ENCODE measurements at places on chromosomes 7 and 10. TPM values are rescaled to one million over a fixed set of nuclear protein-coding genes. Genes with fewer than 3 reads are reported as not detected.

DNA sequence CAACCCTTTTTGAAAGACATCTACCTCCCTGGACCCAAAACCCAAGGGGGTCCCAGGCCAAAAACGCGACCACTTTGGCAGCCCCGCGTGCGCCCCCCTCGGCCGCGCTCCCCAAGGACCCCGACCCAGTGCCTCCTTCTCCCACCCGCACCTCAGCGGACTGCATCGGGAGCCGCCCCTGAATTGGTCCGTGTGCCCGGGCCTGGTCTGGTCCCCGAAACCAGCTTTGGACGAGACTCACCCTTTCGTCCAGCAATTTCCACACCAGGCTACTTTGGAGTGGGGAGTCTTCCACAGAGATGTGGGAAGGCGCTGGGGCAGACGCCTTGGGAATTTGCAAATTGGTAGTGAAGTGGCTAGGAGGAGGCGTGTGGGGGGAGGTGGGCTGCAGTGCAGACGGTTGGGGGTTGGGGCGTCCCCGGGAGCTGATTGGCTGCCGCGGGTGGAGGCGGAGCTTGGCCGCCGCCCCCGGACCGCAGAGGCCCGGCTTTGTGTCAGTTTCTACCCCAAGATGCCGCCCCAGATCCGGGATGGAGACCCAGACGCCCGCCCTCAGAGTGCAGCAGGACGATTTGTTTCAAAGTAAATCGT lies 16.9 kb downstream of the TCAF1 start:
- H3K4me3 ChIP-seq = peak overlapping the region; percentile 24
- no peak overlapping the region for H3K27ac ChIP-seq
- peaks cover 16% of the 10 kb centered on the region for H3K4me1 ChIP-seq

DNA sequence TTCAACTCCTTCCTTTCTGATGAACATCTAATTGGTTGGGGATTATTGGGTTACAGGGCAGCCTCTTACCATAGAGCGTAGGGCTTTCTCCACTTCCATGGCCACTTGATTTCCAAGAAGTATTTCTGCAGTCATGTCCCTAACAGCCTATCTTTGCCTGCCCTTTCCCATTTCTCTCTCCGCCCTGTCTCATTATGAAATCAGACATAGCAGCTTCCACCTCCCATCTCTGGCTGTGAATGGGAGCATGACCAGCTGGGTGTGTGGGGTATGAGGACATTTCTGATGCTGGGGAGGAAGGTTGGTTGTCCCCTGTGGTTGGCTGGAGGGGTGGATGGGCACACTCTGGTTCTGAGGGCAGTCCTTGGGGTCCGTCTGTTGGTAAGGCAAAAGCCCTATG lies 41.2 kb downstream of the ADCYAP1R1 start:
- H3K36me3 ChIP-seq = no peaks in the 10 kb centered on the region
- no peak overlapping the region for H3K4me3 ChIP-seq
- no peak for DNase-seq
- H3K4me1 ChIP-seq = no peaks in the 10 kb centered on the region

DNA sequence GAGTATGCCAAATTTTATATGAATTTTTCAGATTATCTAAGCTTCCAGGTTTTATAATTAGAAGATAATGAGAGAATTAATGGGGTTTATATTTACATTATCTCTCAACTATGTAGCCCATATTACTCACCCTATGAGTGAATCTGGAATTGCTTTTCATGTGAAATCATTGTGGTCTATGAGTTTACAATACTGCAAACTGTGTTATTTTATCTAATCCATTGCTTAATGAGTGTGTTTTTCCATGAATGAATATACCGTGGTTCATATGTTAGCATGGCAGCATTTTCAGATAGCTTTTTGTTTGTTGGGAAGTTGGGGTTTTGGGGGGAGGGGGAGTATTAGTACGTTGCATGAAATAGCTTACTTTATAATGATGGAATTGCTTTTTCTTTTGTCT lies 44.5 kb downstream of the FGFBP3 start:
- no peaks in the 10 kb centered on the region for H3K4me1 ChIP-seq
- peaks cover 31% of the 10 kb centered on the region for H3K36me3 ChIP-seq
- DNase-seq = no peak
- H3K27me3 ChIP-seq = no peaks in the 10 kb centered on the region
- H3K4me3 ChIP-seq = no peak overlapping the region
- no peak overlapping the region for H3K27ac ChIP-seq

DNA sequence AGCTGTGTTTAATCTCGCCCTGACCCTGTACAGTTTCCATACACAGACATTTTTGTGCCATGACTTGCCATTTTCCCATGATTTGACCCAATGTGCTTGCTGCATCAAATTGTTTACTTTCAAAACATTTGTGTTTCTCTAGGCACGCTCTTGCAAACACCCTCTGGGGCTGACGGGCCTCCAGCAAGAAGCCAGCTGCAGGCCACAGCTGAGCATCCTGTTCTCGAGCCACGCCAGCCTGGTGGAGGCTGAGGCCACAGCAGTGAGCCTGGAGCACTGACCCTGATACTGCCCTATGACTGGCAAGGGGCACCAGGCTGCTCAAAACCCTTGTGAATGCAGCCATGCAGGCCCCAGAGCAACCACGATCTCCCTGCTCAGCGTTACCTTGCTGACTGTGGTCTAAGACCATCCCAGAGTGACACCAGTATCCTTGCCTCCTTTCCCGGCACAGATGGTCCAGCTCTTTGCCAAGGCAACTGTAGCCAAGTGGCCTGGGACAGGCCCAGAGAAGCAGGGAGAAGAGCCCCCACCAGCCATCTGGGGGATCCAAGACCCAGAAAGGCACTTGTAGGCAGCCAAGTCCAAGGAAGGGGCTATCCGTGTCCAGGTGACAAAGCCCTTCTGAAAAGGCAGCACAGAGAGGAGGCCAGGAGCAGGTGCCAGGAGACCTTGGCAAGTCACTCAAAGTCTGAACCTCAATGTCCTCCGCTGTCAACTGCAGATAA lies 78.5 kb downstream of the OAT start:
- no peaks in the 10 kb centered on the region for H3K27me3 ChIP-seq
- DNase-seq = peak; percentile 90
- H3K4me1 ChIP-seq = no peaks in the 10 kb centered on the region
- peak overlapping the region; percentile 42 for H3K27ac ChIP-seq

GRCh38 chr7:125654076-125654475 lies 724.5 kb upstream of the POT1 start:
- H3K27me3 ChIP-seq = no peaks in the 10 kb centered on the region
- H3K4me1 ChIP-seq = no peaks in the 10 kb centered on the region
- H3K4me3 ChIP-seq = no peak overlapping the region
- H3K36me3 ChIP-seq = no peaks in the 10 kb centered on the region
- no peak overlapping the region for H3K27ac ChIP-seq
- DNase-seq = no peak

DNA sequence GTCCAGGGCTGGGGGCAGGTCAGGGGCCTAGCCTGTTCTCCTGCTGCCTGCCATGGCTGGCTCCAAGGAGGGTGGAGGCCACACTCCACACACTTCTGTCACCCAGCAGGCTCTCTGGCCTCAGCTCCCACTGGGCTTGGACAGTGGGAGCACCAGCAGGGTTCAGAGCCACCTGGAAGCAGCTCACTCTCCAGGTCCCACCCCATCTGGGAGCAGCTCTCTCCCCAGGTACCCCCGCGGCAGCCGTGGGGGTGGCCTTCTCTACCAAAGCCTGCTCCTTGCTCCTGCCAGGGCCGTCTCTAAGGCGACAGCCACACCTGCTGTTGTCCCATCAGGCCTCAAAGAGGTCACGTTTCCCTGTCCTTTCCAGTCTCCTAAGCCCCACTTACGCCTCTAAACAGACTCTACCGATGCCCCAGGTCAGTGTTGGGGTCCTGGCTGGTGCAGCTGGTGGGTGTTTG lies 142.5 kb upstream of the RET start:
- peaks cover 12% of the 10 kb centered on the region for H3K4me1 ChIP-seq
- H3K4me3 ChIP-seq = no peak overlapping the region
- no peaks in the 10 kb centered on the region for H3K36me3 ChIP-seq
- peaks cover 4% of the 10 kb centered on the region for H3K27me3 ChIP-seq

DNA sequence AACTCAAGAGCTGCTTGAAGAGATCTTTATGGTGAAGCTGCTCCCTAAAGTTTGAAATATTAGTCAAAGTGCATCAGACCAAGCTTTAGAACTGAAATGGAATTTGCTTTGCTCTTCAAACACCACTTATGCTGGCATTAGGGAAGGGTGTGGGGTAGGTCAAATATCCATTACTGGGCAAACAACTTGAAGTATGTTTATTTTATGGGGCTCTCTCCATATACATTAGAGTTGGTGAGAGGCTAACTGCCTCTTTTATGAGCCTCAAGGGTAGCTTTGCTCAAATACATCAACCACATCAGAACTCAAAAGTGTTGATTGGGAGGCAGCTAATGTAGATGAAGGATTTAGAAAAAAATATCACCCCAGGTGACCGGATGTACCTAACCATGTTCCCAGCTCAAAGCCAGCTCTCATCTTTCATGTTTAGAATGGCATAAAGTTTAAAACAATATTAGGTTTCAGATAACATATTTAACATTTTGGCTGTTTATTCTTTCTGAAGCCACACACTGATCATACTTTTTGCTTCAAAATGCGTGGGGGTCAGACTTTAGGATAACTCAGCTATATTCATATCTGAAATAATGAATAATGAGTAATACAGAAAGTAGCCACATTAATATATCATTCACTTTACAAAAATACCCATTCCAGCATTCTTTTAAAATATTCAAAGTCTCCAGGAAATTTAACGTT lies 318.6 kb downstream of the PTEN start:
- peak; percentile 37 for DNase-seq
- H3K36me3 ChIP-seq = no peaks in the 10 kb centered on the region
- no peaks in the 10 kb centered on the region for H3K4me1 ChIP-seq

GRCh38 chr10:132538790-132539421 lies 1.3 kb downstream of the INPP5A start:
- H3K27me3 ChIP-seq = no peaks in the 10 kb centered on the region
- no peak for DNase-seq
- peak overlapping the region; percentile 61 for H3K4me3 ChIP-seq
- H3K27ac ChIP-seq = peak overlapping the region; percentile 82
- H3K4me1 ChIP-seq = peaks cover 35% of the 10 kb centered on the region
- no peaks in the 10 kb centered on the region for H3K36me3 ChIP-seq

- no peak overlapping the region for H3K4me3 ChIP-seq
- no peaks in the 10 kb centered on the region for H3K27me3 ChIP-seq
- peak; percentile 15 for DNase-seq
- H3K4me1 ChIP-seq = peaks cover 4% of the 10 kb centered on the region
- no peaks in the 10 kb centered on the region for H3K36me3 ChIP-seq
Observed at GRCh38 chr7:8035647-8036518, 67.3 kb downstream of the GLCCI1 start.

DNA sequence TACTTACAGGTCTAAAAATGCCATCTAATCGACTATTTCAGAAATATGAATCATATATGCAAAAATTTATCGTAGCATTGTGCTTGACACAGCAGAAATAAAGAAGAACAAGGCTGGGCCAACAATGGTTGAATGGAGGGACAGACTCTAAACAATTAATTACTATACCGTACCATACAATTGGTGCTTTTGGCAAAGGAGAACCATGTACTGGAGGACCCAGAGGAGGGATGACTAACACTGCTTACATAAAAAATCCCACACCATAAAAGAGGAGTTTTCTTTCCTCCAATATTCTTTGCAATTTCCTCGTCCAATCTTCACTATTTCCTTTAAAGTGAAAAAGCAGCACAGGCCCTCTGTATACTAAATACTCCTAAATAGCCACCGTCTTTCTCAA lies 94.1 kb downstream of the SGMS1 start:
- H3K36me3 ChIP-seq = no peaks in the 10 kb centered on the region
- no peaks in the 10 kb centered on the region for H3K27me3 ChIP-seq
- H3K4me1 ChIP-seq = peaks cover 3% of the 10 kb centered on the region

DNA sequence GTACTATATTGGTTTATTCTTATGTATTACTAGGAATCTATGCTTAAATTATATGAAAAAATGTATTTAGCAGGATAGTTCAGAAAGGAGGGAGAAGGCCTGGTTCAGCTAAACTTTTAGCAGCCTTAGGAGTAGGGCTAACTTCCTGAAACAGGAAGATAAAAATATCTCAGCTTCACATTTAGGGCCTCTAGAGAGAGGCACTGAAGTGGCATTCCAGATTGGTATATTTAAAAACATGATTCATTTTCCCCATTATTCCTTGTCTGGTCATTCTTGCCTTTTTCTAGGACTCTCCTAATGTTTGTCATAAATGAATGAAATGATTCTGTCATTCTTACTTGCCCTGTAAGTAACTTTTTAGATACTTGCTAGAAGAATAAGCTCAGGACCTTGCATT lies 63.0 kb upstream of the CYP26C1 start:
- DNase-seq = no peak
- peaks cover 2% of the 10 kb centered on the region for H3K27me3 ChIP-seq
- H3K4me3 ChIP-seq = no peak overlapping the region

DNA sequence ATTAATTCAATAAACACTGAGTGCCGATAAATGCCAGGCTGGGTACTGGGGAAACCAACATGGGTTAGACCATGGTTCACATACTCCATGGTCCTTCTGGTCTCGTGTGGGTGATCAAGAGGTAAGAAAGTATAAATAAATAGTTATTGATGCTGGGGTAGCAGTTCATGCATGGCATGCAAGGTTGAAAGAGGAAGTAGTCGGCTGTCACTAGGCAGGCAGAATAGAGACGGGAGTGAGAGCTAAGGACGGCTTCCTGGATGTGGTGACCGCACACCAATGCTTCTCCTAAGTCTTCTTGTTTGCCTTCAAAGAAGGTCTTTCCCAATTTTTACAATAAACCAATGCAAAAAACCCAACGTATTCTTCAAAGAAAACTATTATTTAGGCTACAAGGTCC lies 208.6 kb downstream of the ADAM12 start:
- H3K36me3 ChIP-seq = no peaks in the 10 kb centered on the region
- H3K27me3 ChIP-seq = no peaks in the 10 kb centered on the region
- H3K27ac ChIP-seq = no peak overlapping the region
- DNase-seq = no peak

GRCh38 chr7:104230606-104231005 lies 22.8 kb upstream of the ORC5 start:
- no peaks in the 10 kb centered on the region for H3K27me3 ChIP-seq
- H3K27ac ChIP-seq = no peak overlapping the region
- H3K36me3 ChIP-seq = no peaks in the 10 kb centered on the region
- H3K4me3 ChIP-seq = no peak overlapping the region

- no peak for DNase-seq
- no peaks in the 10 kb centered on the region for H3K27me3 ChIP-seq
- H3K36me3 ChIP-seq = no peaks in the 10 kb centered on the region
- no peaks in the 10 kb centered on the region for H3K4me1 ChIP-seq
- H3K27ac ChIP-seq = no peak overlapping the region
Observed at GRCh38 chr7:34567906-34568305, 90.1 kb upstream of the NPSR1 start.

DNA sequence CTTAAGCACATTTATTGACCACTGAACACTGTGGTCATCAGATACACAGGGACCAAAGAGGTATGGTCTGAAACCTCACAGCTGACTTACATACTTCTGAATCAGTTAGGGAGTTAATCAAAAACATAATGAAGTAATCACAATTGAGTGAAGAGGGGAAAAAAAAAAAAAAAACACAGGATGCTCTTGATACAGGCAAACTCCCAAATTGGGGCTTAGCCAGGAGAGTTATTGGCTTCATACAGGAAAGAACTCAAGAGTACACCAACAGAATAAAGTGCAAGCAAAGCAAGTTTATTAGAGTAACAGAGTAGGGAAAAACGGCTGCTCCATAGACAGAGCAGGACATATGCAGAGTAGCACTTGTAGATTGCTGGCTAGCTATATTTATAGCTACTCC lies 917.0 kb downstream of the CNTNAP2 start:
- H3K27ac ChIP-seq = no peak overlapping the region
- no peak for DNase-seq
- H3K4me1 ChIP-seq = peaks cover 11% of the 10 kb centered on the region
- no peaks in the 10 kb centered on the region for H3K36me3 ChIP-seq

EN2 gene
- 0.06 TPM for total RNA-seq

ABI1 gene
- 70.2 TPM for total RNA-seq

SUN3 gene
- not detected for total RNA-seq

GRM3 gene
- 0.17 TPM for total RNA-seq

GIMAP6 gene
- 38.9 TPM for total RNA-seq
